ENCODE measurements at places on chromosomes 3 and 15.
A peak's percentile ranks its signal among the peaks of the same experiment; 100 is the strongest.

GRCh38 chr15:76191539-76192244 is 119.6 kb downstream of the ETFA start:
- DNase-seq: no peak

DNA sequence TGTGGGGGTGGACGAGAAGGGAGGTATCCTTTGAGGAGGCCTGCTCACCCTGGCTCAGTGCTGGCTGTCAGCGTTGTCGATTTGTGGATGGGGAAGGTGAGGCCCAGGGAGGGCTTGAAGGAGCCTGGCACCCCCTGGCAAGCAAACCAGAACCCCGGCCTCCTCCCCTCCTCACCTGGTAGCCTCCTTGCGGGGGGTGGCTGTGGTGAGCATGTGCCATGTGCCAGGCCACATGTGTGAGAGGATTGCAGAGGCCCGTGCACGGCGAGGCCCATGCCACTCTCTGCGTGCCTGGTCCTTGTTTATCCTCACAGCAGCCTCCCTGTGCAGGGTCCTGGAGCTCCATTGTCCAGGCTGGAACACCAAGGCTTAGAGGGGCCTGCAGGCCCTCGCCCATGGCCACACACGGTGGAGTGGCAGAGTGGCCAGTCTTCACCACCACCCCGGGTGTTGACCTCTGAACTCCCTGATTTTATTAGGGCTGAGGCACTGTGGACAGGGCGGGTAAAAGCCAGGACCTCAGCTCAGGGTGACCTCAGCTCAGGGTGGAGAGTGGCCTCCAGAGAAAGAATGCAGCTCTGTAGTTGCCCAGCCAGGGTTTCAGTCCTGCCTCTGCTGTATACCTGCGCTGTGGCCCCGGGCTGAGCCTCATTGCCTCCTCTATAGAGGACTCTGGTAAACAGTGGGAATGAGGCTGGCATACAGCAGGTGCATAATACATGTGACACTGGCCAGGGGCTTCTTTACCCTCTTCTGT is 29.1 kb downstream of the HDAC11 start:
- DNase-seq: no peak

DNA sequence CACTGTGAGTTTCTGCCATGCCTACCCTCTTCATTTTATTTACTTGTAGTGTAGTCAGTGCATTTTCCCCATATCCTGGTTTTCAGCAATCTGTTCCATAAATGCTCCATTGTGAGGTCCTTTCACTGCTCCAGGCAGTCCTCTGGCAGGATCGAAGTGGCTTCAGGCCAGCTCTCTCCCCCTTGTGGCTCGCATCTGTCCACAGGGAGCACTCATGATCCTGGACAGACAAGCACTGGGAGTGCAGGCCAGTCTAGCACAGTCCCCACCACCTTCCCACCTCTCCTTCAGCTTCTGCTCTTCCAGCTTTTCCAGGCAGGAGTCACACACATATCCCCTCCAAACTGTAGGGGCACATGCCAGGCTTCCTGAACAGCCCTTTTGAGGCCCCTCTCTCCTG is 173.6 kb downstream of the PPM1L start:
- DNase-seq: peak; percentile 8

DNA sequence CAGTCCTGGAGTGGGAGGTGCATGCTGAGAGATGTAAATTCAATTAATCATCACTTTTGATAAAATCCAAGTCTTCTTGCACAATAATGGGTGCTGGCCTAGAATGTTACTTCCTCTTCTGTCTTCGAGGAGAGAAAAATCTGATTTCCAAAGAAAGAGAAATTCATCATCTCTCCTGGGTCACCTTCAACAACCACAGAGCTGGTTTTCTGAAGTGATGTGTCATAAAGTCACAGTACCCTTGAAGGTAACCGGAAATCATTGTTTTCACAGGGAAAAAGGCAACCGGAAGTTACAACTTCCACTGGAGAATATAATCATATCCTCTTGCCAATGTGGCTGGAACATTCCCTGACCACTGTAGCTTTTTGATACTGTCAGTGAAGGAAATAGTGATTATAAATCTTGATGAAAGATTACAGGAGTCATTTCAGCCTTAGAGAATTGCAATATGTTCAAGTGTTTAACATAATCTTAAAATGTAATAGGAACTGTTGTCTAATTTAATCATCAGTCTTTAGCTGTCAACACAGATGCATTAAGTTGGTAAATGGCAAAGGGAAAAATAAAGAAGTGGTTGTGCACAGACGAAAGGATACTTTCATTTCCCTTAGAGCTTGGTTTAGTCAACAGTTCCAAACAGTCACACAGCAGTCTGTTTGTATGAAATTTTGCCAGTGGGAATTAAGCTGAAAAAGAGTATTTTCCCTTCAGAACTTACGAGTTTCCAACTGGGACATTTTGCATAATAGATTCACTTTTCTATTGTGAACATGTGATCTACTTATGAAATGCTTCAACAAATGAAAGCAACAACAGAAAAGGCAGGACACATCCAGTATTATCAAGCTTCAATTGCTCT is 106.5 kb upstream of the SLC4A7 start:
- DNase-seq: no peak

DNA sequence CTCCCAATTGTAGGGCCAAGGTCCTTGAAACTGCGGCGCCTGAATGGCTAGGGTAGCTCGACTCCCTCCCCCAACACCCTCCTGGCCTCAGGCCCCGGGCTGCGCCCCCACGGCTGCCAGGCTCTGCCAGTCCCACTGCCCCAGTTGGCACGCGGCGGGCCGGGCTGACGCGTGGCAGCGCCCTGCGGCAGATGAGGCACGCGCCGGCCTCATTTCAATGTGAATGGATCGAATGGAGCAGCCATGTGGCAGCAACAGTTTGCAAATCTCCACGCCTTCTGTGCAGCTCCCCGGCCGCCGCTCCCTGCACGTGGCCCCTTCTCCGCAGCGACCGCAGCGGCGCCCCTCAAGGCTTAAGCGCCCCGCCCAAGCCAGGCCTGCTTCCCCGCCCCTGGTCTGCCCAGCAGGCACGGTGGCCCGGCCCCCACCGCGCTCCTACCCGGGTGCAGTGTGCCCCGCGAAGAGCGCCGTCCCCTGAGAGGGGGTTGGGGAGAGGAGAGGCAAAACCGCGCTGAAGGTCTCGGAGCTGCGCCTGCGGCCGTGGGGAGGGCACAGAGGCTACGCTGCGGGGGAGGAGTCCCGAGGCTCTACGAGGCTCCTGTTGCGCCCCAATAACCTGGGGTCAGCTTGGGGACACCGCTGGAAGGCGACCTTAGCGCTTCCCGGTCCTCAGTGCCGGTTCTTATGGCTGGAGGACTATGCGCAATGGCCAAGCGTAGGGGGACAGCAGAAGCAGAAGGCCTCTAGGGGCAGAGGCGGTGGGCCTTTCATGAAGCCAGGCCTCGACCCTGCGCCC is 3.1 kb upstream of the DLL4 start:
- no peak for DNase-seq

DNA sequence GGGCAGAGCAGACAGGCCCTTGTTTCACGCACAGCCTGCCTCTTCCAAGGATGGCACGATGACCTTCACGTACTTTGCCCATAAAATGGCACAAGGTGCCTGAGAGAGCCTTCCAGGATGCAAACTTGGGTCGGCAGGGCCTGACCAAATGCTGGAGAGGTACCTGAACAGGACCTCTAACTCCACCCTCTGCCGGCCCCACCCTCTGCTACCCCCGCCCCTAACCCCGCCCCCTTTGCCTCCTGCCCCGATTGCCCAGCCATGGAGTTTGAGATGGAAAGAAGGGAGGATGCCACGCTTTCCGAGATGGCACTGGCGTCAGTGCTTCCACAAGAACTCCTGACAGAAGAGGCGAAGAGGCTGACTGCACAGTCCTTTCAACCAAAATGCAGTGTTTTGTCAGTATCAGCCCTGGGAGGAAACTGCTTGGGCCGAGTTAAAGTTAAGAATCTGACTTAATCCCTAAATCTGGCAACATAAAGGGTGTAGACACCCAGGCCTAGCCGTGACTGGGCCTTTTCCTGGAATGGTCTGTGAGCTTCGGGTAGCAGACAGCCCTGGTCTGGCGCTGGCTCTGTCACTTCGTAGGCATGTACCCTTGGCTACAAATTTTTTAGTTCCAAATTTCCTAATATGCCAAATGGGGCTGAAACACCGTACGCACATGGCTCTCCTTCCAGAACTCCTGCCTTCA is 230.3 kb upstream of the RGMA start:
- no peak for DNase-seq

DNA sequence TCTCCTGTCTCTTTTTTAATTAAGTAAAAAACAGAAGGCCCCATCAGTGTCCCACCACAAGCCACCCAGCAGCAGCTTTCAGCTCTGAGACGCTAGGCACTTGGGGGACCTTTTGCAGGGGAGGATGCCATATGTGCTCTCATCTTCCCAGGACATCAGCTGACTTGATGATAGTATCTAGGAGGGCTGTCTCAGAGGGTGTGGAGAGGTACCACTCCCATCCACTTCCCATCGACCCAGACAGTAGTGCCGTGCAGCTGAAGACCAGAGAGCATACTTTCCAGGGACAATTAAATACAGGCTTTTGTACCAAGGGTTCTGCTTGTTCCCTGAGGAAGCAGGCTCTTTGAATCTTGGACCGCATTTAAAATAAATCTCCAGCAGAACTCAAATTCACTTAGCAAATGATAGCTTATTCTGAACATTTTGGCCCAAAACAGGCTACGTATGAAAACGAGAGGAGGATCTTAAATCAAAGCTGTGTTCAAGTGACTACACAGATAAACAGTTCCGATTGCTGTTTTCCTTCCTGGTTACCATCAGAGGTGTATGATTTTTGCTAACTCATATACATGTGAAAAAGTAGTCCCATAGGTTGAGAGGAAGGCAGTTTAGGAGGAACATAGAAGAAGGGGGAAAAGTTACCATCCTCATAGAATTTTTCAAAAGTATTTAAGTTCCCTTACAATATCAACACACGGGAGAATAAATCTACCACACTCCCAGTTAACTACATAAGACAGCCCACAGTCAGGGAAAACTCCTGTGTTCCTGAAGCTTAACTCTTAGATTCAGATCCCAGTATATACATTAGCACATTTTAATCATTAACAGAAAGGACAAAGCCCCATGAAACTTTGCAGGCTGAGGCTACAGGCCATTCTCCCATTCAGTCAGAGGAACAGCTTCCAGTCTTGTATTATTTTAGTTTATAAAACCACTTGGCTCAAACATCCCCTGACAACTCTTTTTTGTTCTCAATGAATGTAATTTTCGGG is 9.5 kb downstream of the WNT5A start:
- DNase-seq: no peak

DNA sequence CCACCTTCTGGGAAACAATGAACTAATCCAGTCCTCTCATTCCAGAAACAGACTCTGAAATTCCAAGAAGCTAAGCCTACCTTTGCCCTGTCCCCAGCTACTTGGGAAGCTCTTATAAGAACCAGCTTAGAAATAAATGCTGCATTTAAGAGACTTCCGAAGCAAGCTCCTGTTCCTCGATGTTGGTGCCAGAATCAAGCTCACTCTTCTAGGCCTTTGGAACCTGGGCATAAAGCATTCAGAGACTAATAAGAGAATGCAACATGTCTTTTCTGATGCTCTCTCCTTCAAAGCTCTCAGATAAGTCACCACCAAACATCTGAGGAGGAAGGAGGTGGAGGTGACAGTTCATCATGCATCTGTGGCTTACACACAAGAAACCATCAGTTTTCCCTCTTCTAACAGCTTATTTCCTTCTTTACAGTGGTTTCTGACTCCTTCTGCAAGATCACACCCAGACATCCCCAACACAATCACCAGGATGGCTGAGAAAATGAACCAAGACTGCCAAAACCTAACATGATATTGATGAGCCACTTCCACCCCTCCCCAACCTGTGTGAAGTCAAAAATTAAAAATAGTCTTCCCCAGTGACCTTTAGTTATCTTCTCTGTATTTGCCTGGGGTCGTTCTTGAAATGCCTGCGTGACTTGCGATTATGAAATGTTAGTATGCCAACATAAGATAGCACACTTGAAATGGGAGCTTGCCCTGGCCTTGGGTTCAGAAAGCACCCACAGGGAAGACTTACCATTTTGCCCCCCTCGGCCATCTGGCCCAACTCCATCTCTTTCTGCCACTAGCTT is 11.5 kb downstream of the ARHGEF3 start:
- DNase-seq: no peak
